CD4-positive, alpha-beta memory T cell (primary cell): ENCODE measurements at places on chromosomes 12 and 14. TPM values are rescaled to one million over a fixed set of nuclear protein-coding genes. Genes with fewer than 3 reads are reported as not detected.
A peak's percentile ranks its signal among the peaks of the same experiment; 100 is the strongest.

Gene MUCL1
- not detected for total RNA-seq

GRCh38 chr12:11812586-11813437, 163.3 kb downstream of the ETV6 start:
- H3K27ac ChIP-seq, result no peak overlapping the region
- no peaks in the 10 kb centered on the region for H3K36me3 ChIP-seq
- H3K27me3 ChIP-seq, result no peaks in the 10 kb centered on the region

Gene INSM2
- total RNA-seq, result not detected

Gene RNFT2
- 5.9 TPM for total RNA-seq

DNA sequence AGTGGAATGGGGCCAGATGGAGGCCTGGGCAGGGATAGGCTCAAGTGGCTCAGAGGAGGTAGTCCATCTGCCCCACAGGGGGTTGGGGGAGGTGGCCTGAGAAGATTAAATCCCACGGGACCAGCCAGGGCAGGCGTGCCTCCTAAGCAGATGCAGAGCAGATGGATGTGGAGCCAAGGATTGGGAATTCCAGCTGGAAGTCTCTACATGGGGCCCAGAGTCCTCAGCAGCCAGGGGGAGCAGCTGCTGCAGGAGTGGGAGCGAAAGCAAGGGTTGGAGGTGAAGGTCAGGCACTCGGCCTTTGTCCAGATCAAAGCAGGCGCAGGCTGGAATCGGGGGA, 42.4 kb upstream of the VRK1 start:
- no peak overlapping the region for H3K4me3 ChIP-seq
- DNase-seq, result no peak
- H3K4me1 ChIP-seq, result no peaks in the 10 kb centered on the region
- no peaks in the 10 kb centered on the region for H3K27me3 ChIP-seq
- no peaks in the 10 kb centered on the region for H3K36me3 ChIP-seq

DNA sequence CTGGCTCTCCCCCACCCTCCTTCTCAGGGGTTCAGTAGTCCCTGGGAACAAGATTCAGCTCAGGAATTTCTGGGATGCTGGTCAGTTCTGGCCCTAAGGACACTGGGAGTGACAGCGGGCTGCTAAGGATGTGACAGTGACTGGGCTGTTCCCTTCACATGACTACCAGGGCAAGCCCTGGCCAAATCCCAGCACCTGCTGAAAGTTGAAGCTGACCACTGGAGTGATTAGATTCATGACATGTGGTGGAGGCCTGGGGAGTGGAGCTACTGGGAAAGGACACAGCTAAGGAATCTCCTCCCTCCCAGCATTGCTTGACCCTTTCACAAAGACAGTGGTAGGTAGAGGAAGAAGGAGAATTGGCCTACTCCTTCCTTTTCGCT, 204.9 kb downstream of the DAD1 start:
- no peaks in the 10 kb centered on the region for H3K27me3 ChIP-seq
- peak overlapping the region; percentile 49 for H3K27ac ChIP-seq
- H3K4me3 ChIP-seq, result no peak overlapping the region

DNA sequence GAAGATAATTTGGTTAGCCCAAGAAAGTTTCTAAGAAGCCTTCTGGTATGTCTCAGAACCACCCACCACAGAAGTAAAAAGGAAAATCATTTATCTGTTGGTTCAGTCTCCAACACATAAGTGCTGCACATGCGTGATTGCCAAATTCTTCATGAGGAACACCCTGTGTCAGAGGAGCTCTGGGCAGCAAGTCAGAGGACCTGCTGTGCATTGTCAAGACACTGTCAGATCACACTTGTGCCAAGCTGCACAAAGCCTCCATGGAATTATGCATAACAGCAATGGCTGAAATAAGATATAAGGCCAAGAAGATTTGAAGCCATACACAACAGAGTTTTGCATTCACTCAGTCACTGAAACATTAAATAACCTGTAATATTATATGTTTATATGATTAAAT, 1304.7 kb upstream of the FLRT2 start:
- no peak overlapping the region for H3K27ac ChIP-seq
- no peaks in the 10 kb centered on the region for H3K36me3 ChIP-seq
- no peaks in the 10 kb centered on the region for H3K4me1 ChIP-seq

- H3K4me3 ChIP-seq, result no peak overlapping the region
- DNase-seq, result no peak
- no peak overlapping the region for H3K27ac ChIP-seq
- no peaks in the 10 kb centered on the region for H3K36me3 ChIP-seq
- no peaks in the 10 kb centered on the region for H3K4me1 ChIP-seq
Observed at GRCh38 chr14:90450667-90451066, 53.8 kb downstream of the CALM1 start.

- no peaks in the 10 kb centered on the region for H3K36me3 ChIP-seq
- no peak for DNase-seq
- no peak overlapping the region for H3K4me3 ChIP-seq
- no peaks in the 10 kb centered on the region for H3K27me3 ChIP-seq
Observed at GRCh38 chr12:116159175-116159574, 118.3 kb downstream of the MED13L start.

Gene RBM19
- total RNA-seq, result 78.4 TPM

- peak within 1 kb of the TSS; percentile 37 for H3K4me3 ChIP-seq
- H3K4me1 ChIP-seq, result peaks cover 16% of the 10 kb centered on the region
- peaks cover 15% of the 10 kb centered on the region for H3K27me3 ChIP-seq
- peak; percentile 8 for DNase-seq
Observed at GRCh38 chr14:23183479-23183878, at the start of gene SLC7A8. SLC7A8 (minus strand) TSS chr14:23183660; CDS start chr14:23182914, 746 bp downstream.

DNA sequence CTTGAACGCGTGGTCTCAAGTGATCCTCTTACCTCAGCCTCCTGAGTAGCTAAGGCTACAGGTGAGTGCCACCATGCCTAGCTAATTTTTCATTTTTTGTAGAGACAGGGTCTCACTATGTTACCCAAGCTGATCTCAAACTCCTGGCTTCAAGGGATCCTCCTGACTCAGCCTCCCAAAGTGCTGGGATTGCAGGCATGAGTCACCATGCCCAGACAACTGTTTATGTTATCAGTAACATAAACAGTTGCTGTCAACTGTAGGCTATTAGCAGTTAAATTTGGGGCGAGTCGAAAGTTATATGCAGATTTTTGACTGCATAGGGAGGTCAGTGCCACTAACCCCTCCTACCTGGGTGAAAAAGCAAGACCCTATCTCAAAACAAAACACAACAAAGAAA, 26.2 kb upstream of the LRRK2 start:
- no peaks in the 10 kb centered on the region for H3K27me3 ChIP-seq
- no peak for DNase-seq
- no peak overlapping the region for H3K4me3 ChIP-seq

GRCh38 chr14:43413084-43413483, 1094.0 kb downstream of the FSCB start:
- H3K27ac ChIP-seq, result no peak overlapping the region
- DNase-seq, result no peak
- H3K36me3 ChIP-seq, result no peaks in the 10 kb centered on the region

DNA sequence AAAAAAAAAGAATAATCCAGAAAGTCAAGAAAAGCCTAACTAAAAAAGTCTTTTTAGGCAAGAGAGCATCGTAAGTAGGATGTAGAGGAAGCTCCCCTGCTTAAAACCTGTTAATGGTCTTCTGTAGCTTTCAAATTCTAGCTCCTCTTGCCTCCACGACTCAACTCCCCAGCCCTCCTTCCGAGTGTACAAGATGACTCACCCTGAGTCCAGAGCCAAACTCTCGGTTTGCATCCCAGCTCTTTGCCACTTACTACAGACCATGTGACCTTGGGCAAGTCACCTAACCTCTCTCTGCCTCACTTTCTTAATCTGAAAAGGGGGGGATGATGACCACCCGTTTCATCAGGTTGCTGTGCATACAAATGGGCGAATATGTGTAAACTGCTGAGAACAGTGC, 460.4 kb downstream of the DPF3 start:
- DNase-seq, result no peak
- no peak overlapping the region for H3K27ac ChIP-seq
- no peaks in the 10 kb centered on the region for H3K27me3 ChIP-seq
- H3K4me1 ChIP-seq, result no peaks in the 10 kb centered on the region
- no peak overlapping the region for H3K4me3 ChIP-seq
- no peaks in the 10 kb centered on the region for H3K36me3 ChIP-seq

GRCh38 chr14:99598774-99599173, 5.2 kb downstream of the CCDC85C start:
- H3K27me3 ChIP-seq, result no peaks in the 10 kb centered on the region
- no peaks in the 10 kb centered on the region for H3K36me3 ChIP-seq
- H3K4me1 ChIP-seq, result peaks cover 51% of the 10 kb centered on the region
- no peak overlapping the region for H3K27ac ChIP-seq

Gene UNC79
- 0.06 TPM for total RNA-seq

Gene SCN8A
- 0.23 TPM for total RNA-seq

GRCh38 chr14:56119201-56119981, 1.2 kb downstream of the PELI2 start:
- no peaks in the 10 kb centered on the region for H3K36me3 ChIP-seq
- H3K4me1 ChIP-seq, result peaks cover 46% of the 10 kb centered on the region
- no peaks in the 10 kb centered on the region for H3K27me3 ChIP-seq
- peak; percentile 24 for DNase-seq
- H3K4me3 ChIP-seq, result peak overlapping the region; percentile 80

DNA sequence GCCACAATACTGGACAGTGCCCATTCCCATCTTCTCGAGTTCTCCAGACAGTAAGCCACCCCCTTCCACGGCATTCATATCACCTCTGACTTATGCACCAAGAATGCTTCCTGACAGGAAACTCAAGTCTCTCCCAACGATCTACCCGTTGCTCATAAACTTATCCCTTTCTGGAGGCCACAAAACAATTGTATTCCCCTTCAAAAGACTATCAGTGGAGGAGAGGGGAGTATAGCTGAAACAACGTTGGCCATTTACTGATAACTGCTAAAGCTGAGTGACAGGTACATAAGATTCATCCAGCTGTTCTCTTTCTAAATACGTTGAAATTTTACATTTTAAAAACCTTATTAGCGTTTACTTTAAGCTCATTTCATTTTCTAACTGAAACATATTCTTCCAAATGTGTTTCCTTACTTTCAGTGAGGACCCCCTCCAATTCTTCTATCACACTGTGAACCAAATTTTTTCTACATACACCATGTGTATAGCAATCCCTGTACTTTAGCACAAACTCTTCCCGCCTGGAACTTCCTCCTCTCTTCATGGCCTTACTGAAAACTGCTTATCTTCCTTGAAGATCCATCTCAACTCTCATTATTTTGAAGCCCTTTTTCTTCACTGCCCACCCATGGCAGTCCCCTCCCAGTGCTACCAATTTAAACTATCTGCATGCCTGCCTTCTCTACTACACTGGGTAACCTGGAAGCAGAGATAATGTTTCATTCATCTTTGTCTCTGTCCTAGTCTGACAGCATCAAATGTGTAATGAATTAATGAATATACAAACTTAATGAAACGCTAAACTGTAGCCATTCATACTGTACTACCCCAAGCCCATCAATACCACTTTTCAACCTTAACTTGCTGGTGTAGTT, 28.8 kb downstream of the ATXN2 start:
- peaks cover 5% of the 10 kb centered on the region for H3K4me1 ChIP-seq
- H3K27me3 ChIP-seq, result no peaks in the 10 kb centered on the region

Gene APOF
- total RNA-seq, result not detected

GRCh38 chr14:23009483-23009938, 432 bp downstream of the C14orf93 start:
- peak overlapping the region; percentile 60 for H3K4me3 ChIP-seq
- peak overlapping the region; percentile 69 for H3K27ac ChIP-seq
- DNase-seq, result no peak
- no peaks in the 10 kb centered on the region for H3K36me3 ChIP-seq
- peaks cover 37% of the 10 kb centered on the region for H3K4me1 ChIP-seq
- H3K27me3 ChIP-seq, result no peaks in the 10 kb centered on the region

GRCh38 chr12:70741256-70741655, 104.0 kb upstream of the PTPRB start:
- H3K27ac ChIP-seq, result no peak overlapping the region
- DNase-seq, result no peak
- no peak overlapping the region for H3K4me3 ChIP-seq
- H3K27me3 ChIP-seq, result no peaks in the 10 kb centered on the region

DNA sequence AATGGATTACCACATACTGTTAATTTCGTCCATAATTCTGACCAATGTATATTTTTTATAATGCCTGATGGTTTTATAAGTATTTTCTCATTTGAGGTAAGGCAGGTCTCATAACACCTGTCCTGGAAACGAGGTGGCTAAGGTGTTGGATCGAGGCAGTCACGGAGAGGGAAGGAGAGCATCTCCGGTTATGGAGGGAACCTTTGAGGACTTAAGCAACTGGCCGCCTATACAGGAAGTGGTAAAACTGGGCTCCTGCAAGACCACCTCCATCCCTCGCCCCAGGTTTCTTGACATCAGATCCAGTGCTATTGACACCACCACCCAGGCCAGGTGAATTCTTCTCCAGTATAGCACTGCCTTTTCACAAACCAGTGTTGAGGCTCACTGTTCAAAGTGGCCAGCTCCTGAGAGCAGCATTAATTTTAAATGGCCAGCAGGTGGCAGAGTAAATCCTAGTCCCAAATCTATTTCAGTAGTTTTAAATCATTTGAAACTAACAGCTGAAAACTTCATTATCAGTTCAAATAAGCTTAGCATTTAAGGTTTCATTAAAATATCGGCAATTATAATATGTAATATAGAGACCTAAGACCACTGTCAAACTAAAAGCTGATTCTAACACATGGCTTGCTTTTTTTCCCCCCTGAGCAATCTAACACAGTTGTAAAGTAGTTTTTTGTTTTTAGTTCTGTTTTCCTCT, 100.8 kb downstream of the PPM1A start:
- no peaks in the 10 kb centered on the region for H3K36me3 ChIP-seq
- H3K4me3 ChIP-seq, result no peak overlapping the region
- H3K27me3 ChIP-seq, result no peaks in the 10 kb centered on the region
- H3K27ac ChIP-seq, result no peak overlapping the region
- DNase-seq, result no peak
- no peaks in the 10 kb centered on the region for H3K4me1 ChIP-seq

Gene OLR1
- total RNA-seq, result 0.42 TPM

GRCh38 chr12:64083285-64084210, 138.5 kb downstream of the KICS2 start:
- no peak for DNase-seq
- no peaks in the 10 kb centered on the region for H3K4me1 ChIP-seq
- H3K27me3 ChIP-seq, result no peaks in the 10 kb centered on the region
- no peak overlapping the region for H3K27ac ChIP-seq

DNA sequence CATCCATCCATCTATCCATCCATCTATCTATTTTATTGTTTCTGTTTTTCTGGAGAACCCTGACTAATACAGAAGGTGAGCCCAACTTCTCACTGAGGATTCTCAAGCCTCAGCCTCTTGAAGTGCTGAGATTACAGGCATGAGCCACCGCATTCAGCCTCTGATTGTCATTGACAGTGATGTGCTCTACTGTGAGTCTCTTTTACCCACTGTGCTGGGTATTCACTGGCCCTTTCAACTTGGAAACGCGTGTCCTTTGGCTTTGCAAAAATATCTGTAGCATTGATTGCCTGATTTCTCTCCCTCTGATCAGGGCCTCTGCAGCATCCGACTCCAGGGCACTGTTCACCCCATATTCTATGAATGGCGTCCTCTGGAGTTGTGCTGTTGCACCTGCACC, 29.6 kb upstream of the TCL1B start:
- no peaks in the 10 kb centered on the region for H3K27me3 ChIP-seq
- no peak overlapping the region for H3K27ac ChIP-seq
- no peaks in the 10 kb centered on the region for H3K4me1 ChIP-seq
- no peak for DNase-seq
- no peaks in the 10 kb centered on the region for H3K36me3 ChIP-seq
